ENCODE measurements at places on chromosomes 13 and 19. TPM values are rescaled to one million over a fixed set of nuclear protein-coding genes. Genes with fewer than 3 reads are reported as not detected.
A peak's percentile ranks its signal among the peaks of the same experiment; 100 is the strongest.

The TMEM255B gene
- 45.1 TPM for total RNA-seq

The CYP4F11 gene
- not detected for total RNA-seq

The MIA gene
- not detected for total RNA-seq

The SIGLEC7 gene
- total RNA-seq = not detected

The IL11 gene
- total RNA-seq = not detected

The KISS1R gene
- total RNA-seq = not detected

The ONECUT3 gene
- not detected for total RNA-seq

The KL gene
- 1.0 TPM for total RNA-seq

The ZNF649 gene
- 9.2 TPM for total RNA-seq

The FRY gene
- total RNA-seq = 127 TPM

The ERFL gene
- not detected for total RNA-seq

The KXD1 gene
- total RNA-seq = 58.0 TPM

The VSTM2B gene
- total RNA-seq = not detected

The RASIP1 gene
- total RNA-seq = 154 TPM

The LGALS14 gene
- not detected for total RNA-seq

The ACP7 gene
- 0.19 TPM for total RNA-seq

The HSH2D gene
- total RNA-seq = not detected

GRCh38 chr13:97339988-97340749 lies 93.8 kb upstream of the RAP2A start:
- DNase-seq = no peak

DNA sequence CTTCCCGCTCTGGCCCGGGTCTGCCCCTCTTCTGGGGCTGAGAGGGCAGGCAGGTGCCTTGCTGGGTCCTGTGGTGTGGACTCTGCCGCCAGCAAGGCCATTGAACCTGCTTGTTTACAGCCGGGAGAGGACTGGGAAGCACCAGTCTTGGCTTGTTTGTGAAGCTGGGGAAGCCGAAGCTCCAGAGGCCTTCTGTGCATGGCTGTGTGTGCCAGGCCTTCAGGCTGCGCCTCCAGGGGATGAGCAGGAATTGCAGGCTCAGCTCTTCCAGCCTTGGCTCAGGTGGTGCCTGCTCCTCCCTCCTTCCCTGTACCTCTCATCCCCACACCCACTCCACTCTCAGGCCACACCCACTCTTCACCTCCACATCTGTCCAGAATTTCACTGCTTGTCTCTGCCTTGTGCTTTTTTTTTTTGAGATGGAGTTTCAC lies 17.5 kb downstream of the NDUFB7 start:
- DNase-seq = no peak

- DNase-seq = no peak
Measured at GRCh38 chr13:27926644-27927434, 7.0 kb downstream of the PDX1 start.

GRCh38 chr19:2253106-2254063 lies 2.8 kb downstream of the JSRP1 start:
- DNase-seq = no peak

DNA sequence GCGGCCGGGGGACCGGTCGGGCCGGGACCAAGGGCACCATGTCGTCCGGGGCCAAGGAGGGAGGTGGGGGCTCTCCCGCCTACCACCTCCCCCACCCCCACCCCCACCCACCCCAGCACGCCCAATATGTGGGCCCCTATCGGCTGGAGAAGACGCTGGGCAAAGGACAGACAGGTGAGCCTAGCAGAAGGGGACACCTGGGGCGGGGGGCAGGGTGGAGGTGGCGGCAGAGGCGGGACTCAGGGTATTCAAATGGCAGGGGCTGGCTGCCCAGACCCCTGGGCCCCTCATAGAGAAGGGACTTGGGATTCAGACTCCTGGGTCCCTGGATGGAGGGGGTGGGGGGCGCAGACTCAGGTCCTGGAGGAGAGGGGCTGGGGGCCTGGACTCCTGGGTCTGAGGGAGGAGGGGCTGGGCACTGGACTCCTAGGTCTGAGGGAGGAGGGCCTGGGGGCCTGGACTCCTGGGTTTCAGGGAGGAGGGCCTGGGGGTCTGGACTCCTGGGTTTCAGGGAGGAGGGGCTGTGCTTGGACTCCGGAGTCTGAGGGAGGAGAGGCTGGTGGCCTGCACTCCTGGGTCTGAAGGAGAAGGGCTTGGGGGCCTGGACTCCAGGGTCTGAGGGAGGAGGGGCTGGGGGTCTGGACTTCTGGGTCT lies 735 bp downstream of the BRSK1 start:
- no peak for DNase-seq

GRCh38 chr13:24232037-24232436 lies 71.5 kb downstream of the SPATA13 start:
- DNase-seq = no peak

DNA sequence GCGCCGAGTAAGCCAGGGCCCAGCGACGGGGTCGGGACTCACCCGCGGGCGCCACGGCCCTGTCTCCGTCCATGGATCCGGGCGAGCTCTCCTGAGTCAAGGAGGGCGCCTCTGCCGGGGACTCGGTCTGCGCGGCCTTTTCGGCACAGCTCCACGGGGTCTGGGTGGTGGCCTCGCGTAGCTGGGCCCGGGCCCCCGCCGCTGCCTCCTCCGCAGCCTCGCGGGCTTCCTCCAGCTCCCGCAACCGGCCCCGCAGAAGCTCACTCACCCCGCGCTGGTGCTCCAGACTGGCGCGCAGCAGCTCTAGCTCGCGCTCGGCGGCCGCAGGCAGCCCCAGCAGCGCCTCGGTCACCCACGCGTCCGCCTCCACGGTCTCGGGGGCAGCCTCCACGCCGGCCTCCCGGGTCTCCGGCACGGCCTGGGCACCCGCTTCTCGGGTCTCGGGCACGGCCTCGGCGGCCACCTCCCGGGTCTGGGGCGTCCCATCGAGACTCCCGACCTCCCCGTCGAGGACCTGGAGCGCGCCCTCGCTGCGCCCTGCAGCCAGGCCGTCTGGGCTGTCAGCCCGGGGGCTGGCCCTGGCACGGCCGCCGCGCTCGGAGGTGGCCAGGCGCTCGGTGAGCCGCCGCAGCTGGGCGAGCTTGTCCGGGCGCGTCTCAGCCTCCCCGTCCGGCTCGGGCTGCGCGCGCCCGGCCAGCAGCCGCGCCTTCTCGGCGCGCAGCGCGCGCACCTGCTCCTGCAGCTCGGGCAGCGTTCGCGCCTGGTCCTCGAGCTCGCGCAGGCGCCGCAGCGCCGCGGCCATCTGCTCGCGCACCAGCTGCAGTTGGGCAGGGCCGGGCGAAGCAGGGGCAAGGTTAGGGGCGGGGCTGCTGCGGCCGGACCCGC lies 8.4 kb downstream of the KANK3 start:
- DNase-seq = no peak

GRCh38 chr19:13244920-13245319 lies 94.7 kb downstream of the IER2 start:
- DNase-seq = no peak

DNA sequence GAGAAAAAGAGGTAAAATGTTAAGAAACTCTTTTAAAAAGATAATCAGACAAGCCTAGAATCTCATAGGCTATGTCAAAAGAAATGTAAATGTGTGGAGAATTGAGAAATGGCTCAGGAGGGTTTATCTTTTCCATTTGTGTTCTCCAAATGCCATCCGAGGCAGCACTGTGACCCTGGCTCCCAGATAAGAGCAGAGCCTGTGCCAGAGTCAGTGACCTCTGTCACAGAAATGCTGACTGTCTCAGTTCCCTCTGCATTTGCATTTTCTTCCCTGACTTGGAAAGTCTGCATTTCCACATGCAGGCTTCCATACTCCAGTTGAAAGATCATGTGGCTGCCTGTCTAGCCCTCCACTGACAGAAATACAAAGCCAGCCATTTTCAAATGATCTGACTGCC lies 42.0 kb downstream of the SERTM1 start:
- DNase-seq = no peak

GRCh38 chr19:49327878-49328544 lies 3.0 kb upstream of the SLC6A16 start:
- peak; percentile 60 for DNase-seq

- DNase-seq = no peak
Measured at GRCh38 chr13:42328672-42329071, 56.7 kb downstream of the AKAP11 start.

DNA sequence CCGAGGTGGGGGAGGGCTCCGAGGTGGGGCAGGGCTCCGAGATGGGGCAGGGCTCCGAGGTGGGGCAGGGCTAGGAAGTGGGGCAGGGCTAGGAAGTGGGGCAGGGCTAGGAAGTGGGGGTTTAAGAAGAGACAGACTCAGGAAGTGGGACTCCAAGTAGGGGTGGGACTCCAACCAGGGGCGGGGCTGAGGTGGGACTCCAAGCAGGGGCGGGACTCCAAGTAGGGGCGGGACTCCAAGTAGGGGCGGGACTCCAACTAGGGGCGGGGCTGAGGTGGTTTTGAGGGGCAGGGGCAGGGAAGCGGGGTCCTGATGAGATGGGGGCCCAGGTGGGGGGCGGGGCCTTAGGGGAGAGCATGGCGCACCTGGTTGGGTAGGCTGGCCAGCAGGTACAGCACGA lies 13.6 kb downstream of the CFD start:
- peak; percentile 60 for DNase-seq

GRCh38 chr19:31013384-31014020 lies 335.7 kb downstream of the TSHZ3 start:
- DNase-seq = no peak

GRCh38 chr13:40589285-40590109 lies 76.9 kb downstream of the FOXO1 start:
- peak; percentile 97 for DNase-seq

DNA sequence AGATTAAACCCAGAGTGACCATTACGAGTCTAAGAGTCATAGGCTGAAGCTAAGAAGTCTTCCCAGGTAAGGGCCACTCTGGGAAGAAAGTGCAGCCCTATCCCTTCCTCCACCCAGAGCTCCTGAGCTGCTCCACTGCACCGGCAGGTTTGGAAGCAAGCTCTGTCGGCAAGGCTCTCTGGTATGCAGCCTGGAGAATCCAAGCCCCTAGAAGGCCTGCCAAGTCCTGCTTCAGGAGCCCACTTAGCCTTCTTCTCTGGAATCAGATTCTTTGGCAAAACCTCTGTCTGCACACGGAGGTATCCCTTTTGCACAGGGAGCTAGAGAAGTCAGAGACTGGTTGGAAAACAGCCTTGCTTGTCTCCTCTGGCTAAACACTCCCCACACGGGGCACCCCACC lies 58.5 kb downstream of the CEBPG start:
- DNase-seq = no peak

GRCh38 chr13:88675347-88675996 lies 1004.3 kb downstream of the SLITRK5 start:
- DNase-seq = no peak

DNA sequence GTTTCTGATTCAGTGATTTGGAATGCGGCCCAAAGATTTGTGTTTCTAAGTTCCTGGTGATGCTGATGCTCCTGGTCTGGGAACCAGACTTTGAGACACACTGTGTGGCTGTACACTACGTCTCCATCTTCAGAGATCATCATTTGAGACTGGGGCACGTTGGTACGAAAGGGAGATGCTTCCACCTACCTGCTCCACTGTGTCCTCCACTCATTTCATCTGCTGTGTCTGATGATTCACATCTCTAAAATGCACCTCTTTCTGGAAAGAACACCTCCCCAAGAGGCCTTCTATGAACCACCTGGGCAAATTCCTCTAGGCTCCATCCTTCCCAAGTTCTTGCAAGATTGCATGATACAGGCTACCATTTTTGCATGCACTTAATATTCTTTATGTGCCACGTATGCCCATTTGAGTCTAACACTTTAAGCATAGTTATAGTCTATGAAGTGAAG lies 58.6 kb downstream of the ERCC5 start:
- no peak for DNase-seq

GRCh38 chr19:29239213-29239776 lies 26.3 kb upstream of the UQCRFS1 start:
- no peak for DNase-seq

DNA sequence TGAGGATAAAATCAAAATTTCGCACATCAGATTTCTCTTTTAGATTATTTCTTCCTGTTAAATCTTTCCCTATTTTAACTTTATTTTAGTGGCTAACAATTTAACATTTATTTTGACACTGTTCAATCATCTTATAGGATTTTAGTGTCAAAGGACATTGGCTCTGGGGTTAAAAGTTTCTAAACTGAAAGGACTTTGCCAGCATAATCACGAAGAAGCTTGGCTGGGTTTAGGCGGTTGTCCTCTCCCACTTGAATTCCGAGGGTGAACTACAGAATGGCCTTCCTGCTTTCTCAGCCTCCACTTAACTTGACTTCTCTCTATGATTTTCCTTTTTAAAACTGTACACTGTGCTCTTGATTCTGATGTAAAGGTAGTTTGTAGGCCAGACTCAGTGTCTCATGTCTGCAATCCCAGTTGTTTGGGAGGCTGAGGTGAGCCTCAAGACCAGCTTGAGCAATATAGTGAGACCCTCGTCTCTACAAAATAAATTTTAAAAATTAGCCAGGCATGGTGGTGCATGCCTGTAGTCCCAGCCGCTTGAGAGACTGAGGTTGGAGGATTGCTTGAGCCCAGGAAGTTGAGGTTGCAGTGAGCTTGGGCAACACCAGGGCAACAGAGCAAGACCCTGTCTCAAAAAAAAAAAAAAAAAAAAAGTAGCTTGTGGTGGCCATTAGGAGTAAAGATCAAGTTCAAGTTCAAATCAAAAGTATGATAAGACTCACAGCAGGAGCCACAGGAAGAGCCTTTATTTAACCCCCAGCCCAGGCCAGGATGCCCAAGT lies 54.8 kb upstream of the KATNAL1 start:
- DNase-seq = no peak

- no peak for DNase-seq
Measured at GRCh38 chr19:35438527-35438926, 9.5 kb upstream of the FFAR2 start.

GRCh38 chr13:24606486-24607170 lies 73.6 kb upstream of the ATP12A start:
- no peak for DNase-seq

- DNase-seq = no peak
Measured at GRCh38 chr13:102020611-102021216, 381.1 kb downstream of the FGF14 start.

GRCh38 chr19:13022859-13023636 lies 27.8 kb downstream of the NFIX start:
- peak; percentile 26 for DNase-seq

- DNase-seq = no peak
Measured at GRCh38 chr19:42467183-42467760, 24.5 kb upstream of the CXCL17 start.

GRCh38 chr13:94546061-94546839 lies 49.7 kb downstream of the TGDS start:
- no peak for DNase-seq

DNA sequence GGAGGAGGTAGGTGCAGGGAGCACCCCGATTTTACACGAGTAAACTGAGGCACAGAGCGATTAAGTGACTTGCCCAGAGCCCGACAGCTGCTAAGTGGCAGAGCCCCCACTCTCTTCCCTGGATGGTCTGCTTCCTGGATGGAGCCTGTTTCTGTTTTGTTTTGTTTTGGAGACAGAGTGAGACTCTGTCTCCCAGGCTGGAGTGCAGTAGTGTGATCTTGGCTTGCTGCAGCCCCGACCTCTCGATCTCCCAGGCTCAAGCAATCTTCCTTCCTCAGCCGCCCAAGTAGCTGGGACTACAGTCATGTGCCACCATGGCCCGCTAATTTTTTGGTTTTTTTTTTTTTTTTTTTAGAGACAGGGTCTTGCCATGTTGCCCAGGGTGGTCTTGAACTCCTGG lies 17.3 kb downstream of the BICRA start:
- DNase-seq = no peak

Data from dermis blood vessel endothelial cell (primary cell).